Fibroblast of villous mesenchyme (primary cell): ENCODE measurements at places on chromosomes 2 and 18. TPM values are rescaled to one million over a fixed set of nuclear protein-coding genes. Genes with fewer than 3 reads are reported as not detected.

GRCh38 chr2:75810611-75811330 is 100.1 kb upstream of the GCFC2 start:
- no peak for DNase-seq

- DNase-seq, result peak; percentile 49
Observed at GRCh38 chr2:179186126-179186525, 78.5 kb downstream of the SESTD1 start.

DNA sequence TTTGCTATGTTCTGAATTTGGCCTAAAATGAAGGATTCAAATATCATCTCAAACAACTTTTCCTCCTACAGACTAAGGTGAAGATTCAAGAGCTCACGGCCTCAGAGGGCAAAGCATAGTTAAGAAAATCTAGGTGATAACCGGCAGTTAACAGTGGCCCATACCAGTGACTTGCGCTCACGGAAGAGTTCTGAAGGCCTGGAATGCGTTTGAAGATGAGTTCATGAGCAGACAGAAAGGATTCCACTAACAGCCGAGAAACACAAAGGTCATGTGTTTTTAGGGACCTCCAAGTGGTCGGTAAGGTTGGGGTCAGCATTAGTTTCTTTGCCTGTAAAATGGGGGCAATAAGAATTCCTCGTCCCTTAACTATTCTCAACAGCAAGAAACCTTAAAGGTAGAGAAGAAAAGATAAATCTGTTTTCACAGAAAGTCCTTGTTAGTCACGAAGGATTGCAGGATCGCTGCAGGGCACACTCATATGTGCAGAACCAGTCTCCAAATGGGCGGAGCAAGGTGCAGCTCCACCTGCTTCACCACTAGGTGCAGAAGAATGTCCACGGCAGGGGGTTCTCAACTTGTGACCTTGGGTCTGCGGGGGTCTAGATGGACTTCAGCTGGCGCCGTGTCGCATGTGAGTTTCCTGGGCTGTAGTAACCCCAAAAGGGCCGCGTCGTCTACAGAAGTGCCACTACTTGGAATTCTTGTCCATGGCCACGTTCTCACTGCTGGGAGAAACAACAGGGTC is 708 bp upstream of the RPIA start:
- DNase-seq, result no peak

GRCh38 chr18:45423659-45424058 is 191.6 kb upstream of the SLC14A2 start:
- DNase-seq, result peak; percentile 75

DNA sequence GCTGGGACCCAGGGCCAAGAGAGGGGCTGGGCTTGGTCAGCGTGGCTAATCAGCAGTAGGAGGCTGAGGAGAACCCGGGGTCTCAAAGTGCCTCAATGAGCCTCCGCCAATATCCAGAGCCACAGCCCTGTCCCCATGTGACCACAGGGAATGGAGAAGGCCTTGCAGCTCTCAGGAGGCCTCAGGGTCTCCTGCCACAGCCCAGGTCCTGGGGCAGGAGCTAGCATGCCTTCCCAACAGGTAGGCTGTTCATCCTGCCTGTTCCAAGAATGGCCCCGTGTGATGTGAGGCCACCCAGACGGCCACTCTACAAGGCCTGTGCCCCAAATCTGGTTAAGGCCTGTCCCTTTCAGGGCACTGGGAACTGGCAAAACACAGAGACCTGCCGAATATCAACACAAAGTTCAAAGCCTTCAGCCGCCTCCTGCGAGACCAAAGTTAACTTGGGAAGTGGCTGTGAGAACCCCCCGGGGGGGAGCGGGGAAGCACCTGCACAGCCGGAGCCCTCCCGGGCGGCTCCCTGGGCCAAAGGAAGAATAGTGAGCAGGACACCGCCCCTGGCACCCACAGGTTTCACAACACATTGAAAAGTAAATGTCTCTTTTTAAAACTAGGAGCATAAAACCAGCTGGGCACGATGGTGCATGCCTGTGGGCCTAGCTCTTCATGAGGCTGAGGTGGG is 4.5 kb upstream of the LIMS2 start:
- DNase-seq, result no peak

DNA sequence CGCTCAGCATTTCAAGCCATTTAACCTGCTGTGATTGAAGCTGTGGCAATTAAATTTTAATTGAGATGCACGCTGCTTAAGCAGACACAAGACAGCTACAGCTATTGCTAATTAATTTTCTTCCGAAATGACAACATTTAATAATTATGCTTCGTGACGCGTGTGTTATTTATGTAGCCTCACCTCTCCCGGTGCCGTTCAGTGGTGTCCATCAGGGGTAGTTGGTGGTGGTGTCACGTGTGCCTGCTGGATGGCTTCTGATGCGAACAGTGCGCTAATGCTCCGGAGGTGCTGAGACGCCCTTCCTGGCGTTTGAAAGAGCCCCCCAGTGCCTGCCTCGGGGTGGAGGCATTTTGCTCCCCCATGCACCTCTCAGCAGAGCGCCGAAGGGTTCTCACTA is 39.5 kb downstream of the GLI2 start:
- DNase-seq, result no peak

DNA sequence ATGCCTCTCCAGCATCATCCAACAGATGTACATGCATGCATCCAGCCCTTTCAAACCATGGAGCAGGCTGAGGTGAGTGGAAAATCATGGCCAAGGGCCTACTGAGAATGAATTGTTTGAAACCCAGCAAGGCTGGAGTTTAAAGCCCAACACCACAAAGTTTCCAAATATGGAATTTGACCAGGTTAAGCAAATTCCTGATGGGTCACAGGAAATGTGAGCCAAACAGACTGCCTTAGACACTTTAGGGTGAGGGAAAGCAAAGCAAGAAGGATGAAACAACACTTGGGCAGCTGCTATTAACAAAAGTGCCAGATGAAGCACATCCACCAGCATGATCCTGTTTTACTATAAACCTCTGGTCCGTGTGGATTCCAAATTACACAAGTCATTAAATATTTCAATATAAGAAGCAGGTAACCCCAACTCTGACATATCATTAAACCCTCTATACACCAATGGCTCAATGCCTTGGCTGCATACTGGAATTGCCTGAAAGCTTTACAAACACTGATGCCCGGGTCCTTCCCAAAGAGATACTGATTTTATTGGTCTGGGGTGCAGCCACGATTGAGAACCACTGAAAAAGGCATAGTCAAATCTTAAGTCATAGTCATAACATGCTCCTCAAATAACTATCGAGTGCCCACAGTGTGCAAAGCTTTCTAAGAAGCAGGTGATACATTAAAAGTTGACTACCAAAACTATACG is 9.1 kb downstream of the KLF7 start:
- no peak for DNase-seq

DNA sequence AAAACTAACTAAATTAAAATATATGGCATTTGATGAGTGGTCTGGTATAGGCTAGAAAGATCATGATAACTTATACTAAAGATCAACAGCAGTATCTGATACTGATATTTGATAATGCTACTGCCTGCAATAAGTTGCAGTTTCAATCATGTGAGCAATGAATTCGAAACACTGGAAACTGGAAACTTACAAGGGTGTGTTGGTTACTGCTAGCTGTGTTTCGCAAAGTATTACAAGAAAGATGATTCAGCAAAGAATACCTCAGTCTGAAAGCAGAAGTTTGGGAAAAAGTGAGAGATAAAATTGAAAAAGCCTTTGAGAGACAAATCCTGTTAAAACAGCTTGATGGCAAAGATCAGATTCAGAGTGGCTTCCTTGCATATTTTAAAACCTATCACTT is 294.5 kb downstream of the CCDC178 start:
- DNase-seq, result no peak

Gene PDIA6
- 276 and 412 TPM in 2 replicates for total RNA-seq

GRCh38 chr2:43052944-43053306 is 173.5 kb downstream of the ZFP36L2 start:
- no peak for DNase-seq

DNA sequence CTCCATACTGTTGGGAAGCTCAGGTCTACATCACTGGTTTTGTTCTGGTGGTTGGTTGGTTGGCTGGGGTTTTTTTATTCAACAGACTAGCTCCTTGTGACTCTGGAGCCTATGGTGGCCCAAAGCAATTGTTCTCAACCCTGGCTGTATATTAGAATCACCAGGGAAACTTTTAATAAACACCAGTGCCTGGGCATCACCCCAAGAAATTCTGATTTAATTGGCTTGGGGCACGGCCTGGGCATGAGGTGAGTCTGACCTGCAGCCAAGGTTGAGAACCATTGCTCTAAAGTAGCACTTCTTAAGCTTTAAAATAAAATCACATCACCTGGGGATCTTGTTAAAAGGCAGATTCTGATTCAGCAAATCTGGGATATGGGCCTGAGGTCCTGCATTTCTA is 184.1 kb downstream of the C1D start:
- DNase-seq, result no peak

DNA sequence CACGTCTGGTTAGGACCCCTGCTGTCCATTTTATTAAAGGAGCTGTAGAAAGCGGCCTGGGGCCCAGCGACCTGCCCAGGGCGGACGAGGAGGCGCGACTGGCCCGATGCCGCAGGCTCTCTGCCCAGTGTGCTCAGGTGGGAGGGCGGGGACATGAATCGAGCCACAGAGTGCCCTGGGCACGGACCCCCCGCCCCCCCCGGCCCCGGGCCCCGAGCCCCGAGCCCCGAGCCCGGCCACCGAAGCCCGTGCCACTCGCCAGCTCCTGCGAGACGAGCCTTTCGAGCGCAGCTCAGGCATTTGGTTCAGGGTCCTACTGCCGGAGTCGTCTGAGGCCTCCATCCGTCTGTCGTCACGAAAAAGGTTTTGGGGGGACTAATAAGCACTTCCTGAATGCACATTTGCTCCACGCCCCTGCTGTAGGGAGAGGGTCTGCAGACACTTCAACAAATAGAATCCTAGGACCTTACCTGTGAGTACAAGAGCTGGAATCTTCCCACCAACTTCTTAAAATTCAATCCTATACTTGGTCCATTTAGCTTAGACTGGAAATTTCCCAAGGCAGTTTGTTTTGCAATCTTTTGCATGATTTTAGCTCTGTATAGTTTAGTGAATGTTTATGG is 602 bp upstream of the ADAM17 start:
- peak; percentile 70 for DNase-seq

- no peak for DNase-seq
Observed at GRCh38 chr2:38719706-38720105, 31.5 kb downstream of the SRSF7 start.

DNA sequence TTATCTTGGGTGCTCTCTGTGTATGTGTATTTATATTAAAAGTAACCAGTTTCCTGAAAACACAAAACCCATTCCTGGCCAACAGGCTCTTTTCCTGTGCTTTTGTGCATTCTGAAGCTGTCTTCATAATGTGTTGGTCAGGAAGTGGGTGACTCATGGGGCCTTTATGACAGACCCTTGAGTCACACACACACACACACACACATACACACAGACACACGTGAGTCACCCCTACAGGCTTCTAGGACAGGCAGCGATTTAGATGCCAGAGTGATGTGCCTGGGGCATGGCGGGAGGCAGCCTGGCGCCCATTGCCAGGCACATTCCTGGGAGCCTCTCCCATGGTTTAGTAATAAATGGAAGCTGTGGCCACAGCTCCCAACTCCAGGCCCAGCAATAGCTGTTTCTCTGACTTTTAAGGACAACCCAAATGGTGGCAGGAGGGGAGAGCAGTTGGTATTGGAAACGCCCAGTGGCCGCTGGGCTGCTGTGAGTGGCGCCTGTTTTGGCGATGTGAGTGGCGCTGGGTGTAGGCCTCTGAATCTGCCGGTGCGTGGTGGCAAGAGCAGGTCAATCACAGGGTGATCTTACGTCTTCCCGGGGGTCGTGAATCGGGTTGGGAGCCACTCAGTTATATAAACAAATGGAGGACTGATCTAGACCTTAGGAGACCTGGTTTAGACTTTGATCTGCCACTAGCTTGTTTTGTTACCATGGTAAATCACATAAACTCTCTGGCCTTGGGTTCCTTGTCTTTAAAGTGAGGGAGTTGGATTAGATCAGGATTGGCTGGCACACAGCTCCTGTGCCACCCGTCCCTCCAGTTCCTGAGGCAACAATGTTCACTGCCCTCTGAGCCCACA is 150.7 kb upstream of the DLX2 start:
- peak; percentile 98 for DNase-seq

Gene NABP1
- 66.7 and 308 TPM in 2 replicates for total RNA-seq

Gene C1QL2
- not detected in 2 replicates for total RNA-seq

DNA sequence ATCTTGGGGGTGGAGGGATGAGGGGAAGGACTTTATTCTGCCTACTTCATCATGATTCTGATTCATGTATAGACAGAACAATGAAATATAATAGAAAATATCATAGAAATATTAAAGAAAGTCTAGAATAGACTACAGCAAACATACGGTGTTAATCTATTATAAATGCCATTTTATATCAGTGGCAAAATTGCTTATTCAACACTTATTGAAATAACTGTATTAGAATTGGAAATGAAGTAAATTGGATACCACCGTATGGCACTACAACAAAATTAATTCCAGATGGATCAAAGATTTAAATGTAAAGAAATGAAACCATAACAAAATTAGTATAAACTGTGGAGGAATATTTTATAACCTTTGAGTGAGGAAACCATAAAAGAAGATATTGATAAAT is 213.3 kb upstream of the CTAGE1 start:
- no peak for DNase-seq

DNA sequence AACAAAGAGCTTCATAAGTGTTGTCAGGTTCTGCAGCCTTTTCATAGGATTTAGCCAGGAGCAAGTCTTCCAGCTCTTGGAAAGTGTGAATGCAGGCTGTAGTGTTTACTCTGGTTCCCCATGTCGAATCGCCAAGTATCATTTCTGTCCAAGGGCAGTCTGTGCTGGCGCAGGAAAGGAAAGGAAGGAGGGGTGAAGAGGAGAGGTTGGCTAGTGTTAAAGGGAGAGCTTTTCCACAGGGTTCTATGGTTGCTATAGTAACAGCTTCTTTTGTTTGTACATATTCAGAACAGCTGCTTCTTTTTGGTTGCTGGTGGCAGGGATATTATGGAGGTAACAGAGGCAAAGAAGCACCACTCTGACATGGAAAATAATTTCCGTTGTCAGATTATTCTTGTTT is 69.9 kb downstream of the KCNH7 start:
- DNase-seq, result no peak

- DNase-seq, result no peak
Observed at GRCh38 chr18:2776601-2777000, 70.2 kb upstream of the EMILIN2 start.

GRCh38 chr18:79394534-79395307 is 1.0 kb upstream of the NFATC1 start:
- peak; percentile 73 for DNase-seq

Gene CYP1B1
- total RNA-seq, result 6.5 and 9.3 TPM in 2 replicates

DNA sequence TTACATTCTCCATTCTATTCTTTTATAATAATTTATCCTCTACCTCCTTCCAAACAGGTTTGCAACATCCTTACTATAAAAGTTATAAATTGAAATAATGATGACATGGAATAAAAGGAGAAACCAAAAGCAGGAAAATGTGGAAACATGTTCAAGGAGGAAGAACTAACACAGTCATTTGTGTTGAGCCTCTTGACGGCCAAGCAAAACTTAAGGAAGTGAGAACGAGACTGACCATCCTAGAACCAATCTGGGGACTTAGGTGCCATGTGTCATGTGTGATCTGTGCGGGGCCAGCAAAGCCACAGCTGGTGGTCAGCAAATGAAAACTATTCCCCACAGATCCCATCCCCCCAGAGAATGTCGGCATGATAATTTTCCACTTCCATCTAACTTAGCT is 25.6 kb upstream of the FAM124B start:
- DNase-seq, result no peak

- DNase-seq, result no peak
Observed at GRCh38 chr2:20414806-20415205, 32.1 kb upstream of the RHOB start.

GRCh38 chr2:218368621-218369153 is 12.0 kb downstream of the CATIP start:
- peak; percentile 55 for DNase-seq

Gene ACADL
- total RNA-seq, result not detected in 2 replicates

Gene ZNF532
- 45.1 and 45.8 TPM in 2 replicates for total RNA-seq

- DNase-seq, result no peak
Observed at GRCh38 chr18:32302806-32303205, 113.0 kb downstream of the MEP1B start.

Gene LAMA1
- total RNA-seq, result 14.5 and 20.7 TPM in 2 replicates
